Glutamatergic neuron (in vitro differentiated cells): ENCODE measurements at places on chromosomes 7 and 10. TPM values are rescaled to one million over a fixed set of nuclear protein-coding genes. Genes with fewer than 3 reads are reported as not detected.

FAM107B gene
- total RNA-seq = 88.6 TPM

GRCh38 chr7:129859183-129859582, 93.6 kb downstream of the UBE2H start:
- no peak for DNase-seq

DNA sequence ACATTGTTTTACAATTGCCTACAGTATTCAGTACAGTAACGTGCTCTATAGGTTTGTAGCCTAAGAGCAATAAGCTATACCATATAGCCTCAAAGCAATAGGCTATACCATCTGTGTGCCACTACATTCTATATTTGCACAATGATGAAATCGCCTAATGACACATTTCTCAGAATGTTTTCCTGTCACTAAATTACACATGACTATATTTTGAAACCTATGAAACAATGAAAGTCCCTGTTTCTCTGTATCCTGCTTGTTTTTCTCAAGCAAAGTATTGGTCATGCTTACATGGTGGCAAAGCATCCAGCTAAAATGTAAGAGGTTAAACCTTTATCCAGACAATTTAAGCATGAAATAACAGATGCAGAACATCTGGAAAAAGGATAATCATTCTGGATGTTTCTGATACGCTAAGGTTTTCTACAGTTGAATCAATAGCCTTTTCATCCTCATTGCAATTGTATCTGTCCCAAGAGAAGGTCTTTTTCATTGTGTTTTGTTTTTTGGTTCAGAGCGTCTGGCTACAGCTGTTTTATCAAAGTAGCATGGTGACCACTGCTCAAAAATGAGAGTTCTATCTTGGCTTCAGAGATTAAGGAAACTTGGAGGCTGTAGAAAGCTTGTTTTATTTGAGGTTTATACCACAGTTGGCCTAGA, 81.7 kb downstream of the CSTF2T start:
- no peak for DNase-seq

MEPCE gene
- total RNA-seq = 18.5 TPM

CLDN15 gene
- 9.4 TPM for total RNA-seq

GIMAP7 gene
- not detected for total RNA-seq

- DNase-seq = no peak
Measured at GRCh38 chr10:49001402-49001801, 61.8 kb upstream of the LRRC18 start.

DNA sequence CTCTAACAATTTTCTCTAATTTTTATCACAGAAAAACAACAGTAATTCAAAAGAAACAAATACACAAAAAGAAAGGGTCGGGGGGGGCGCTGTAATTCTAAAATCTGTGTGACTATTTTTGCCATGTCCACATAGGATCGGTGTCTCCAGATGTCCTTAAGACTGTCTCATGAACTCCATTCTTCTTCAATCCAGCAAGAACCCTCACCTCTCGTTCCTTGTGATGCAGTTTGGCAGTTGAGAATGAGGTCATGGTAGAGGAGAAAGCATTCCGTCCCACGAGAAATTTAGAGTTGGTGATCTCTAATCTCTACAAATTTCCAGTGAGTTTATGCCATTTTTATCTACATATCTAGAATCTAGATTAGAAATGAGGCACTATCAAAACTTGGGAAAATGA, 394.7 kb downstream of the TFEC start:
- no peak for DNase-seq

GRCh38 chr10:105968666-105969065, 1195.8 kb downstream of the SORCS1 start:
- no peak for DNase-seq

DKK1 gene
- 3.1 TPM for total RNA-seq

DNA sequence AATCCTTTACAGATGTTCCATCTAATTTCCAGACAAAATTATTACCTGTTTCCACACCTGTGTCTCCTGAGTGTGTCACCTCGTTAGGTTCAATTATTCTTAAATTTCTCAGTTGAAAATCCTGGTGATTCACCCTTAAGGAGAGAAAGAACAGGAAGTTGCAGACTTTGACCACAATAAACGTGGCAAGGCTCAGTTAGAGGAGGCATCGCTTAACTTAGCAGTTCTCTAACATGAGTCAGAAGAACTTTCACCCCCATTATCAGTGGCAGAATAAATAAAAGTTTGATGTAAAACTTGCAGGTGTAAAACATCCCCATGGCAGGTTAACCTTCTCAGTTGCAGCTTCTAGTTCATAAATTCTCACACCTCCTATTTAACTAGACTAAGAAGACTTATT, 8.3 kb downstream of the XPNPEP1 start:
- no peak for DNase-seq

GRCh38 chr10:66642217-66642616, 283.6 kb upstream of the LRRTM3 start:
- no peak for DNase-seq

DNA sequence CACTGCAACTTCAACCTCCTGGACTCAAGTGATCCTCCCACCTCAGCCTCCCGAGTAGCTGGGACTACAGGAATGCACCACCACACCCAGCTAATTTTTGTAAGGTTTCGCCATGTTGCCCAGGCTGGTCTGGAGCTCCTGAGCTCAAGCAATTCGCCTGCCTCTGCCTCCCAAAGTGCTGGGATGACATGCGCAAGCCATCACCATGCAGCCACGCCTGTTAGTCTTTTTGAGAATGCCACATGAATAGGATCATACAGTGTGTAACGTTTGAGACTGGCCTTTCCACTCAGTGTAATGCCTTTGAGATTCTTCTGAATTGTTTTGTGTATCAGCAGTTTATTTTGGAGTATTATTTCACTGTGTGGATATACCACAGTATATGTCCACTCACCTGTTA, 75.7 kb upstream of the MSRB2 start:
- no peak for DNase-seq

DNA sequence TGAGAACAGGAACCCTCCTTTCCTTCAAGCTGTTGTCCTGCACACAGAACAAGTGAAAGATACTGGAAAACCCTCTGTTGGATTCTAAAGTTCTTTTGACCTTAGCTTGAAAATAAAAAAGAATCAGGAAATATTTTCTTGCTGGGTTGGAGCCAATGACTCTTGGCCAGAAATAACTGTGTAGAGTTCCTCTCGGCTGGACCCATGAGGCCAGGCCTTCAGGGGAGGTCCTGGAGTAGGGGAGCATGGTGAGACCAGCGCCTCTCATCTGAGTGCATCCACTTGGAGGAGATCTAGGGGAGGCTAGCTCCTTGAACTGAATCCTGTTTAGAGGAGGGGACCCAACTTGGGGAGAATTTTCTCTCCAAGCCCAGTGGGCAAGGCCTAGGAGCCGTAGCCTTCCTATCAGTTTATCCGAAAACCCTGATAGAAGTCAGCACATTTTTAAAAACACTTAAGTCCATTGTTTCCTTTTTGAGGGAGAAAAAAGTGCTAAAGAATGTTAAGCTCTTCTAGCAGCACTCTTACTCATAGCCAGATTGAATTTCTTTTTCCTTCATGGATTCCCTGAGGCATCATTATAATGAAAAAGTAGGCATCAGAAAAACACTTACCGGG, 635.7 kb upstream of the ANKRD30A start:
- no peak for DNase-seq

- no peak for DNase-seq
Measured at GRCh38 chr10:12238821-12239220, 42.8 kb downstream of the CDC123 start.

GRCh38 chr7:155198901-155199845, 98.5 kb upstream of the INSIG1 start:
- no peak for DNase-seq

DNA sequence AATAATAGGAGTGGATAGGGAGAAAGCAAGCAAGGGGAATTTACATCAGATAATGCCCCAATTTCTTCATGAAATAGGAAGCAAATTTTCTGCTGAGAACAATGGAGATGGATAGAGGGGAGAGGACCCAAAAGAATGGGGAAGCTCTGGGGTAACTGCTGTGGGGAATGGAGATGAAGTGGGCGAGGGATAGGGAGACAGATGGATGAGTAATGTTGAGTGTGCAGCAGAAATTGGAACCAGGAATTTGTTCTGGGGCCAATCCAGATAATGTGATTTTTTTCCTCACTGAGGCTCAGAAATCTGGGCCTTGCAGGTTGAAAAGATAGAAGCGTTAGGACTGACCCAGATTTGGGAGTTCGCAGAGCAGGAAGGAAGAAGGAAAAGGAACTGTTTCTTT, 24.5 kb upstream of the MRC1 start:
- DNase-seq = no peak

- no peak for DNase-seq
Measured at GRCh38 chr10:1127629-1128028, 71.4 kb downstream of the WDR37 start.
